LHCN-M2 (cell line): ENCODE measurements at places on chromosomes 2 and 18.

DNA sequence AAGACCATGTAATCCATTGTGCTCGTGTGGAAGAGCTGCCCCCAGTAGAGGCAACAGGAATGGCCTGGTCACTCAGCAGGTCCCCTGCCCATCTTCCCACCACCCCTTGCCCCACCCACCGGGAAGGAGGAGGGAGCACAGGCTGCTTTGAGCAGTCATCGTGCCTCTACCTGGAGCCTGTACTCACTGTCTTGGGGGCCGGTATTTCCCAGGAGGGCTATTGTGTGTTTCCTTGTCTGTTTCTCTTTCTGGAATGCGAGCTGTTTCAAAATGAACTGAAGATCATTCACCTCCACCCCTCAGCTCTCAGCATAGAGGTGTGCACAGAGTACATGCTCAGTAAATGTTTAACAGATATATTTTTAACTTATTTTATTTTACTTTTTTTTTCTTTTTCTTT, 7.7 kb upstream of the AMMECR1L start:
- no peak for DNase-seq

GRCh38 chr18:58593938-58594337, 35.0 kb downstream of the ALPK2 start:
- DNase-seq, result no peak

DNA sequence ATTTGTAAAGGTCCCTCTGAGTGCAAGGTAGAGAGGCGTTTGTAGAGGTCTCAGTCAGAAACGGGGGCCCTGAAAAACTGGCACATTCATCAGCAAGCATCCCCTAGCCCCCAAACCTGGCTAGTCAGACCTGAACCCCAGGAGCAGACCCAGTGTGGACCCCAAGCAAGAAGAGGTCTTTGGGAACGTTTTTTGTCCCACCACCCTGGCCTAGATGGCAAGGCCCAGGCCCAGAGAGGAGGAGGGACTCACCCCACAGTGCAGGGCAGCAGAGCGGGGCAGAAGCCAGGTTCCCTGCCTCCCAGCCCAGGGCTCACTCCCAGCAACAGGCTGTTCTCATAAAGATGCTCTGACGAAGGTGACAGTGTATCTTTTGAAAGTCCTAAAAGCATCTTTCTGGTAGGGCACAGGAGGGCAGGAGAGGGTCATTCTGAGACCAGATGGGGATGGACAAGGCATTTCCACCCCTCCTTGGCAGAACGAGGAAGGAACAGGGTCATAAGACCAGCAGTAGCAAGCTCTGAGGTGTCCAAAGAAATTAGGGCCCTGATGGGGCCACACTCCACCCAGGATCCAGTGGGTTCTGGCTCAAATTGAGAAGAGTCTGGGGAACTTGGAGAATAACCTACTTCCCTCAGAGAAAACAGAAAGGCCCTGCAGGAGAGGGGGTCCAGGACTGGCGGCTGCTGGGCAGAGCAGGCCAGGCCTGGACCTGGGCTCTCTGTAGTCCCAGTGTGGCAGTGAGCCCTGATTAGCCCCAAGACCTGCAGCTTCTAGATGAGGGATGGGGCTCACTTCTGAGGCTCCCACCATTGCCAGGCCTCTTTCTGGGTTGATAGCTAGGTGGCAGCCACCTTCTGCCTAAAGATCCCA, 18.2 kb downstream of the ADRA2B start:
- DNase-seq, result no peak

GRCh38 chr2:198371921-198372543, 567.6 kb downstream of the PLCL1 start:
- peak; percentile 77 for DNase-seq

- DNase-seq, result peak; percentile 23
Measured at GRCh38 chr18:13216092-13216582, 2.4 kb upstream of the LDLRAD4 start.

GRCh38 chr2:198312596-198313483, 508.4 kb downstream of the PLCL1 start:
- no peak for DNase-seq

DNA sequence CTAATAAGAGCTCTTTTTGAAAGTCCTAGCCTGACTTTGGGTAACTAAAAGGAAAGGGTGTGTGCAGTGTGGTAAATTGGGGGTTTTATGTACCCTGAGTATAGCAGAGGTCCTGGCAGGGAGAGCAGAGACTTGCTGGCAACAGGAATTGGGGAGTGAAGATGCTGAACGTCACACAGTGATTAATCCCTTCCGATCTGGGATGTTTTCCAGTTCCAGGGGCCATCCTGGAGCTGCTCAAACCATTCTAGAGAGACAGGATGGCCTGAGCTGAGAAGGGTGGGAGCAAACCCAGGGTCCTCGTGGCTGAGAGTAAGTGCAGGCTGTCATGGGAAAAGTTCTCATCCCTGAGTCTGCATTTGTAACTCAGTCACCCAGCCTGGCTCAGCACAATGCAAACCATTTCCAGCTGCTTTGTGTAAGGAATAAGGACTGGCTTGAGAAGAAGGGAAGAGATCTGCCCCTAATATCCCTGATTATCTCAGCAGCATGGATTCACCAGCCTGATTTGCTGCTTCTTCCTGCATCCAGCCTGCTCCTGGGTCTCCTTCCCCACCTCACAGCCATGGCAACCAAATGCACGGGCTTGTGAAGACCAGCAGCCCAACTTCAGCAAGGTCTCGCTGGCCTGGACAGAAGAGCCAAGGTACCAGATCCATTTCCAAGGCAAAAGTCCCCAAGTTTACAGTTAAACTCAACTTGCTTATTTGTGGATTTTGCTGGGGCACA, 47.1 kb upstream of the CELF4 start:
- DNase-seq, result no peak

DNA sequence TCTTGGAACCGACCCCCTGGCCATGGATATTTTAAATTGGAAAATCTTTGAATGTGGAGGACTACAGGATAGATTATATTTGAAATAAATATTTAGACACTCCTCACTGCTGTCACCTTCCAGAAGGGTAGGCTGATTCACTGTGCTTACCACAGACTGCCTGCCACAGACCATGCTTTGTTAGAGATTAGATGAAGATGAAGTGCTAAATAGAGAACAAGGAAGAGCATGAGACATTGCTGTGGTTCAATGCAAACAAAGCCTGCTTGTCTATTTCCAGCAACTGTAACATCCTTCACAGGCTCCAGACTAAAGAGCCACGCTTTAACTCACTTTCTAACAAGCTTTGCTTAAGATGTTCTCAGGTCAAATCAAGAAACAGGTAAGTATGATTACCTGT, 81.0 kb upstream of the TMEM17 start:
- DNase-seq, result peak; percentile 58

DNA sequence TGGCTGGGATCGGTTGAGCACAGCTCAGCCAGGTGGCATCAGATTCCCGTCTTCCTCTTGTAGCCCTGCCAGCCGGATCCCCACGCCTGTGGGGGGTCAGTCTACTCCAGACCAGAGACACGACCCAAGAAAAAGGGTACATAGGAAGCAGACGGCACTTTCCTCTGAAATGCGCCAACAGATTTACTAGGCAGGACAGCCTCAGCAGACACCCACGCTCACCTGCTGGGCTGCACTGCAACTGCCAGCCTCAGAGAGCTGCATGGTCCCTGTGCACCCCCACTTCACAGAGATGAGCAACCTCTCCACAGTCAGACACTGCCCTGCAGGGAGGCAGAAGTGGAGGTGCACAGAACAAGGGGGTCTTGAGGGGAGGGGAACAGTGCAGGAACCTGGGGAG, 75.7 kb upstream of the OTOS start:
- DNase-seq, result no peak

DNA sequence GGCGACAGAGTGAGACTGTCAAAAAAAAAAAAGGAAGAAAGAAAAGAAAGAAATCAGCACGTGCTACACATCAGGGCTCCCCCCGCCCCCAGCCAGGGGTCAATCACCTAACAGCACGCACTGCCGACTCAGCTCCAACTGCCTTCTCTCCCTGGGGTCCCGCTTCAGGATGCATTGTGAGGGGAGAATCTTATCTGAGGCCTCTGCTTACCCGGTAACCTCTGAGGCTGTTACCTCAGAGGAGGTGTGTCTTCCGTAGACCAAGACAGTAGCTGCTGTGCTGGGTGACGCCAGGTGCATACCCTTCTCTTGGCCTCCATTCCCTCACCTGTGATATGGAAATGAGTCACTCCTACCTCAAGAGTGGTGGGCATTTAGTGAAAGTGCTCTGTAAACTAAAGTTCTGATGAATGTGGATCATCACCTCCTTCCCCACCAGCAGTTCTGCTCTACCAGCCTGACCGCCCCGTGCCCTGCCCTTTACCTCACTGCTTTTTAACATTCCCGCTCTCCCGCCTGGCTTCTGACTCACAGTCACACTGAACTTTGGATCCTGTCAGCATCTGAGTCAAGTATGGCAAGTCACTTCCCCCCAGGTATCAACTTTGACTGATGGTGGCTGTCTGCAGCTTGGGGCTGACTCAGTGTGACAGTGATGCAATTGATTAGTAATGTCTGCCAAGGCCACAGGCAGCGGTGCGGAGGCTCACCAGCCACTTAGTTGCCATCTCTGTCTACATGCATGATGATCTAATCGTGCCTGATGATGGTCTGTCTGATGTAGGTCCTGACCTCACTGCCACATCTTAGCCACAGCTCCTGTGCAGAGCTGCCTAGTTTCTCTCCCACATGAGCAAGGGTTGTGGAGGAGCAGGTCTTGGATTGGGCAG, 20.1 kb downstream of the ARID5A start:
- peak; percentile 80 for DNase-seq

DNA sequence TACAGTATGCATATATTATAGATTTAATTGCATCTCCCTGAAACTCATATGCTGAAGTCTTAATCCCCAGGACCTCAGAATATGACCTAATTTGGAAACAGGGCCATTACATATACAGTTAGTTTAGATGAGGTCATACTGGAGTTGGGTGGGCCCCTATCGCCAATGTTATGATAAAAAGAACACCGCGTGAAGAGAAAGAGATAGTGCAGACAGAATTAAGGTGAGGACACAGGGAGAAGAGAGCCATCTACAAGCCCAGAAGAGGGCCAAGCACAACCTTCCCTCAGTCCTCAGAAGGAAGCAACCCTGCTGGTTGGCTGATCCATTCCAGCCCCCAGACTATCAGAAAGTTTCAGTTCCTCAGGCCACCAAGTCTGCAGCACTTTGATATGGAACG, 311.9 kb upstream of the RAB6C start:
- DNase-seq, result no peak

DNA sequence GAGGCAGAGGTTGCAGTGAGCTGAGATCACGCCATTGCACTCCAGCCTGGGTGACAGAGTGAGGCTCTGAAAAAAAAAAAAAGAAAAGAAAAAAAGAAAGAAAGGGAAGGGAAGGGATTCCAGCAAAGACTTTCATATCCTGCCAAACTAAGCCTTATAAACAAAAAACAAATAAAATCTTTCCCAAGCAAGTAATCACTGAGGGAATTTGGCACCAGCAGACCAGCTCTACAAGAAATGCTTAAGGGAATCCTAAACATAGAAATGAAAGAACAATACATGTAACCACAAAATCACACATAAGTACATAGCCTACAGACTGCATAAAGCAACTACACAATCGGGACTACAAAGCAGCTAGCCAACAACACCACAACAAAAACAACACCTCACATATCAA, 79.1 kb downstream of the TRABD2A start:
- DNase-seq, result no peak

GRCh38 chr18:376311-376710, 108.5 kb upstream of the THOC1 start:
- peak; percentile 61 for DNase-seq

GRCh38 chr18:37188016-37188791, 359.3 kb downstream of the KIAA1328 start:
- DNase-seq, result peak; percentile 7

DNA sequence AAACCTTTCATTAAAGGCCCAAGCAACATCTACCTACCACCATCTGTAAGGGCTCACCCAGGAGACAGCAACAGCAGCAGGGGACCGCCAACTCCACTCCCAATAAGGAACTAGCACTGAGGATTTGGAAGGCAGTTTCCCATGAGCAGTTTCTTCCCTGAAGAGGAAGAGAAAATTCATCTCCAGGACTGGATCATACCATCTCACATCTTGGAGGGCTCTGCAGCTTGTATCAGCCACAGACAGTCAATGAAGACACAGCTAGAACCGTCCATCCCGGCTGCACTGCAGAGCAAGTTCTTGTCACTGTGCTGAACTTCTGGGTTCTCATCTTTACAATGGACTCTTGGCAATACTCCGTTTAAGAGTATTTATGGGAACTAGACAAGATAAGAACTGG, 2.8 kb upstream of the GYPC start:
- DNase-seq, result no peak
